ENCODE measurements at places on chromosomes 12 and 14.

DNA sequence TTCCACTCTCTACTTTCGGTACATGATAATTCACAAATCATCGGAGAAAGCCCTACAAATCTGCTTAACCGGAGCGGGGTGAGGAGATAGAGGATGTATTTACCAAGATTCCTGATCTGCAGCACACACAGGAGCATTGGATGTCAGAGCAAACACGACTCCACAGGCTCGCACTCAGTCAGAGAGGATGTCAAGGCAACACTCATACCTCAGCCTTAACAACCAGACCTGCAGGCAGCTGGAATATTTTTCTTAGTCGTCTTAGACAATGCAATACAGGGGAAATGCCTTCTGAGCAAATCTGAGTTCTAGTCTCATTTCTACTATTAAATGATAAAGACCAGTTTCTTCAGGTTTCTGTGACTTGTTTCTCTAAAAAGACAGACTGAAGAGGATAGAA, 159.3 kb upstream of the CPNE8 start:
- DNase-seq: no peak

GRCh38 chr12:100484183-100484886, 10.7 kb downstream of the NR1H4 start:
- DNase-seq: no peak

- no peak for DNase-seq
Measured at GRCh38 chr12:91988086-91988923, 157.3 kb downstream of the BTG1 start.

- no peak for DNase-seq
Measured at GRCh38 chr12:132662901-132663755, 24.0 kb downstream of the POLE start.

- DNase-seq: no peak
Measured at GRCh38 chr14:76502219-76502618, 126.3 kb downstream of the ESRRB start.
